RPMI8226 (cell line): ENCODE measurements at places on chromosomes 1 and 21.
A peak's percentile ranks its signal among the peaks of the same experiment; 100 is the strongest.

DNA sequence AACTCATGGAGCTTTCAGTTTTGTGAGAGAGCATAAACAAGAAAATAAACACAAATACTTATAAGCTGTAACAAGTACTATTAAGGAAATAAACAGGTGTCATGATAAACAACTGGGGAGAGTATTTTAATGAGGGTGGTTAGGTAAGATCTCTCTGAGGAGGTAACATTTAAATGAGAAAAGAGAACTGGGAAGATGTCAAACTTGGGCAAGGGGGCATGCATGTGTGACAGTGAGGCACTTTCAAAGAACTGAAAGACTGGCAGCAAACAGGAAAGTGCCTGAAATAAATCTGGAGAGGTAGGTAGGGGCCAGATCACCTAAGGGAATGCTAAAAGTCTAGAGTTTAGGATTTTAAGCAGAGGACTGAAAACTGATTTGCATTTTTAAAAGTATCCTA lies 37.8 kb downstream of the NSL1 start:
- no peak for DNase-seq

DNA sequence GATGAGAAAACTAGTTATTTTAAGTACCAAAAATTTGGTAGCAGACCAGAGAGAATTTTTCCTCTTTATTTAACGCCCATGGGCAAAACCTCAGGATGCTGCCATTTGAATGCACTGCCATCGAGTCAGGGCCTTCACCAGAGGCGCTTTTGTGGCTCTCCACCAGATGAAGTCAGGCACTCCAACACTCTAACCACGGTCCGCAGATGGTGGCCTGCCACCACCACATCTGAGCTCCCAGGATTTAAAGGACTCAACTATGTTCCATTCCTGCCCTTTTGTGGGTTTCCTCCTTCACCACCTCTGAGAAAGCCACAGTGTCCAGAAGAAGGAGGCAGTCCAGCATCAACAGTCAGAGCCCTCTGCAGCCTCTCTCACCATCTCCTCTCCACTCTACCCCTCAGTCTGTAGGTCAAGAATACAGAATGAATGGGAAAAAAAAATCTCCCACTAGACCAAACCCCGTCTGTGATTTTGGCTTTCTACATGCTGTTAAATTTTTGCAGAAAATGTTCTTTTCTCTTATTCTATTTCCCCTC lies 647.4 kb downstream of the USP25 start:
- DNase-seq: no peak

GRCh38 chr1:15949453-15950245 lies 26.3 kb downstream of the ZBTB17 start:
- no peak for DNase-seq

DNA sequence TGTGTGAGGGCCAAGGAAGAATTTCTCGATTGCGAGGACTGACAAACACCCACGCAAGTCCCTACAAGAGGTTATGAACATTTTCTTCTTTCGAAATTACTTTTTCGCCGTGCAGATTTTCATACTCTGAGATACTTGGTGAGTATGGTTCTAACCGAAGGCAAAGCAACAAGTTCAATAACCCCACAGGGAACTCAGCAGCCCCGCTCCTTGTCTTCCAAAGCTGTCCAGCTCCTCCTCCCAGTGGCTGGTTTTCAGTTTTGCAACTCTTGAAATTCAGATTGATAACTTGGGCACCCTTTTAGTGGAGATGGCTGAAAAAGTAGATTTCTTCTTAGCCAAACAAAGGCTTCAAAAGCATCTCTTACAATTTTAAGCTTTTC lies 154.4 kb downstream of the SETD4 start:
- no peak for DNase-seq

- peak; percentile 87 for DNase-seq
These were observed 5.5 kb downstream of the EFNA3 start for GRCh38 chr1:155083865-155084721.

- DNase-seq: no peak
These were observed 1.4 kb upstream of the B4GALT2 start for GRCh38 chr1:43977376-43978263.

- no peak for DNase-seq
These were observed 63.7 kb downstream of the SIM2 start for GRCh38 chr21:36762642-36763041.

DNA sequence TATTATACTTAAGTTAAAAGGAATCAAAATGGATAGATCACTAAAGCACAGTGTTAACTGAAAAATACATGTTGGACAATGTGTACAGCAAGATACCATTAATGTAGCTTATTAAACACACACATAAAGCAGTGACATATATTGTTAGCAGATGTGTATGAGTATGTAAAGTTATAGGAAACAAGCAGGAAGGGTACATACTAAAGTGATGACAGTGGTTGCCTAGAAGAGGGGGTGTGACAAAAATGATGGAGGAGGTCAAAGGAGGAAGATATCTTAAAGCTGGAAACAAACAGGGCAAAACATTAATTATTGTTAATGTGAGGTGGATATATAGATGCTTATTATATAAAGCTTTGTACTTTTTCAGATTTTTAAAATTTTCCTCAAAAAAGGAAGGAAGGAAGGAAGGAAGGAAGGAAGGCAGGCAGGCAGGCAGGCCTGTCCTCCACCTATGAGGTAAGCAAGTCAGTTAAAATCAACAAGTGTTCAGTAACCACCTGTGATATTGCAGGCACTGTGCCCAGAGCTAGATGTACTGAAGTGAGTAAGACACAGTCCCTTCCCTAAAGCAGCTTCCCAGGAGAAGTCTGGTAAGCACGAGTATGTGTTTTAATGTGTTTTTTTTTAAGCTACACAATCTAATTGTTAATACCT lies 252.9 kb upstream of the NR5A2 start:
- no peak for DNase-seq

DNA sequence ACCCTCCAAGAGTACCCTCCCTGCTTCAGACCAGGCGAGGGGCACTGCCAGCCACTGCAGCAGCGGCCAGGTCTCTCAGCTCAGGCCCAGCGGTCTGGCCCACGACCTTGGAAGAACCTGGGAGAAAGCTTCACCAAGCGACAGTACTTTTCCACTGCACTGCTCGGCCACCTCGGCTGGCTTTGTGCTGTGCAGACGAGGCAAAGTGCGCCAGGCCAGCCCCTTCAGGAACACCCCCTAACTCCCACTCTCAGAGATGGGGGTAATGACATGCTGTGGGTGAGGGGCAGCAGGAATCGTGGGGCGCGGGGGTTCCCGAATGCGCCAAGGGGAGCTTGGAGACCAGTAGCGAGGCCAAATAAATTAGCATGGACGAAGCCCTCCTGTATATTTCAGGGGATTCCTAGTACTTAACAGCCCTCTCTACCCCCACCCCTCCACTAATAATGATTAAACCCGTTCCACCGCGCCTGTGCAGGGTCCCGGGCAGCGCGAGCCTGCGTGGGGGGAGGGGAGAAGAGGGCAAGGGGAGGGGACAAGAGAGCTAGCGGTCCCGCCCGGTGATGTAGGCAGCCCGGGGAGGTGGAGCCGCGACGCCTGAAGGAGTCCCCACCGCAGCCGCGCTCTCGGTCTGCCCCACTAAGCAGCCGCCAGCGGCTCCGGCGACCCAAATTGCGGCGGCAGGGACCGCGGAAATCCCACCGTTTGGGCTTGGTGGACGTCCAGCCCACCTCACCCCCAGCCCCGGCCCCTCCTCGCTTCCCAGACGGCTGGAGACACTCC lies at the start of gene FAM43B:
FAM43B (plus strand) TSS at position 629 of the 783 bp plus-strand sequence. CDS start 401 bp downstream, outside the sequence.
- DNase-seq: no peak

DNA sequence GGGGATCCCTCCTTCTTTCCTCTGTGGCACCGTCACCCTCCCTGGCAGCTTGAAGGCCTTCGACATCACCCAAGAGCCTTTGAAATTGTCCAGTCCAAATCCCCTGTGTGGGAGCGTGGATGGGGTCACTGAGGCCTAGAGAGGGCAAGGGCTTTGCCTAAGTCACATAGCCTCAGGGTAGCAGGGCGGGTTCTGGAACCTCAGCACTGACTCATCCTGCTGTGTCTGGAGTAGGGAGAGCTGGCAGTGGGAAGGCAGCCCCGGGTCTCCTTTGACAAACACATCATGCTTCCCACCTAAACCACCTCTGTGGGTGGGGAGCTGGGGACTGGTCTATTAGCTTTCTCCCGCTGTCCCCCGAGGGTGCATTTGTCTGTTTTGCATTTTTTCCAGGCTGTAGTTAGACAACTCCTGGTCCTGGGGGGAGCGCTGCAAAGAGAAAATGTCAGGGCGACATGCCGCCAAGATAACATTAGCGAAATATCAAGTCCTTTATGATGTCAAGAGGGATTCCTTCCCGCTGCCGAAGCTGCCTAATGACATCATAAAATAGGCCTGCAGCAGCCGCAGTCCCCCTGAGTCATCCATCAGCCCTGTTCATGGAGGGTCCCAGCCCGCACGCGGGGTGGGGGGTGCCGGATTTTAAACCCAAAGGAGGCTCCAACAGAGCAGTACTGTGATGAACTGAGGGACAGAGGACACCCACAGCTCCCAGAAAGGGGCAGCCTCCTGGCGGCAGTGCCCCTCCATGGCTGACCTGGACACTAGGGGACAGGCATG lies 77.0 kb upstream of the POU3F1 start:
- no peak for DNase-seq

- DNase-seq: peak; percentile 90
These were observed 11.5 kb upstream of the SLC2A1 start for GRCh38 chr1:42970143-42970542.

DNA sequence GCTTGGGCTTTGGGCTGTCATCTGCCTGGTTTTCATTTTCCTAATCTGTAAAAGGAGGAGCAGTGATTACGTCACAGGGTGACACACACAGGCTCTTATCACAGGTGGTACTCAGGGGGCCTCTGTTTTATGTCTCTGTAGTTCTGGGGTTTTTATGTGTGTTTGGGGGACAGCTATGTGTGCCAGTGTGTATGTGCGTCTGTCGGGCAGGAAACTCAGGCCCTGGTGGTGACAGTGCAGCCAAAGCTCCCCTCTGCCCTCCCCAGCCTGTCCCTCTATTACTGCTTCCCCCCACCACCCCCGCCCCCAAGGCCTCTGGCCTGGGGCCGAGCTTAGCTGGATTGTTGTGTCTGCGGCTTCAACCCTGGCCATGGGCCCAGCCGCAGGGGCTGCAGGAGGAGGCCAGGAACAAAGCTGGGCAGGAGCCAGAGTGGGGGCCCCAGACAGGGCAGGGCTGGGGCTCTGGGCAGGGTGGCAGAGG lies 13.3 kb downstream of the MFAP2 start:
- no peak for DNase-seq

GRCh38 chr1:74748960-74749359 lies 16.0 kb downstream of the TYW3 start:
- DNase-seq: no peak

DNA sequence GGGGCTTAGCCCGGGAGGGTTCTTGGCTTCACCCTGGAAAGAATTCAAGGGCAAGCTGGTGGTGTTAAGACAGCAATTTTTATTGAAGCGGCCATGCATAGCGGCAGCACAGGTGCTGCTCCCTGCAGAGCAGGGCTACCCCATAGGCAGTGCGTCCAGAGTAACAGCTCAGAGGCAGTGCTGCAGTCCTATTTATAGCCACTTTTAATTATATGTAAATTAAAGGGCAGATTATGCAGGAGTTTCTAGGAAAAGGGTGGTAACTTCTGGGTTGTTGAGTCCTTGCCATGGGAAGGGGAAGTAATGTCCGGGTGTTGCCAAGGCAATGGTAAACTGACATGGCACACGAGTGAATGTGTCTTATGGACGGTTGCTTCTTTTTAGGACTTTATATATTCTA lies 57.0 kb downstream of the VPS26C start:
- no peak for DNase-seq

DNA sequence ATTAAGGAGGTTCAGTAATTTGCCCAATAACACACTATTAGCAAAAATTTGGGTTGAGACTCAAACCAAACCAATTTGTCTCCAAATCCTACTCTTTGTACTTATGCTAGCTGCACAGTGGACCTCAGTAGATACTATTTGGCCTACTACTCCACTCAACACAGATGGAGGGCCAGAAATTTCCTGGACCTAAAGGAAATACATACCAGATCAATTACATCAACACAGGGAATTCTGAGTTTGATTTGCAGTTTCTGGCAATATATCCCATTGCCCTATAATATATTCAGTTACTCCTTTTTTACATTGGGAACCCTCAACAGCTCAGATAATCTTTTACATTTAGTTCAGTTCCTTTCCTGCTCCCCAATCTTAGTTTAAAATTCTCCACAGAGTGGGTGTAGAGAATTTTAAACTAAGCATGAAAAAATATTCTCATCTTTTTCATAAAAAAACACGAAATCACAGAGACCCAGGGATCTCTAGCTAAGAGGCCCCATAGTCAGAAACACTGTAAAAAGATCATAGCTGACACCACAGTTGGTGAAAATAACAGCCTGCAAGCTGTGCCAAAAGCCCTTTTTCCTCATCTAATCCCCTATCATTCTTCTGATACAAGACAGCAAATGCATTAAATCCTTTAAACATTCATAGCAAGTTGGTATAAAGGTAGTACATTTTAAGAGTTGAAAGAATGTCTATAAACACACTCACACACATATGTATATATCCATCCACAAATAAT lies 317.7 kb upstream of the ESRRG start:
- no peak for DNase-seq

DNA sequence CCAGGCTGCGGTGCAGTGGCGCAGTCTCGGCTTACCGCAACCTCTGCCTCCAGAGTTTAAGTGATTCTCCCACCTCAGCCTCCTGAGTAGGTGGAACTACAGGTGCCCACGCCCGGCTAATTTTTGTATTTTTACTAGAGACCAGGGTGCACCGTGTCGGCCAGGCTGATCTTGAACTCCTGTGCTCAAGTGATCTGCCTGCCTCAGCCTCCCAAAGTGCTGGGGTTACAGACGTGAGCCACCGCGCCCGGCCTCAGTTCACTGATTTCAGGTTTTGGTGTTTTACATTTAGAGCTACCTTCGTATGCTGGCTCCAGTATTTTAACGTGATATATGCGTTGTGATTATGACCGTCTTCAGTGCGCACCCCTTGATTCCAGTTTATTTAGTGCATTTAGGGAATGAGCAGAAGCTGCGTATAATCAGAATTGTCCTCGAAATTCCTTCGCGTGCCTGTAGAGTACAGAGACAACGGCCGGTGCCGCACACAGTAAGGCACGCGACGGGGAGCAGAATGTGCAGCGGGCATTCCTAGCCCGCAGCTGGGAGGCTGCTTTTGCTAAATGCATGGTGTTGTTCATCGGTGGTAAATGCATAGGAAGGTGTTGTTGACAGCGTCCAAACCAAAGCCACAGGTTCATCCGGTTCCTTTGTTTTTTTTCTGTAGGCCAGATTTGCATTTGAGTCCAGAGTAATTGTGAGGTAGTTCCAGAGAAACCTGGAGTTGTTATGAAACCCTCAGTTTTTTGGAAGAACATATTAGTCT lies 48.9 kb upstream of the DIP2A start:
- DNase-seq: no peak

DNA sequence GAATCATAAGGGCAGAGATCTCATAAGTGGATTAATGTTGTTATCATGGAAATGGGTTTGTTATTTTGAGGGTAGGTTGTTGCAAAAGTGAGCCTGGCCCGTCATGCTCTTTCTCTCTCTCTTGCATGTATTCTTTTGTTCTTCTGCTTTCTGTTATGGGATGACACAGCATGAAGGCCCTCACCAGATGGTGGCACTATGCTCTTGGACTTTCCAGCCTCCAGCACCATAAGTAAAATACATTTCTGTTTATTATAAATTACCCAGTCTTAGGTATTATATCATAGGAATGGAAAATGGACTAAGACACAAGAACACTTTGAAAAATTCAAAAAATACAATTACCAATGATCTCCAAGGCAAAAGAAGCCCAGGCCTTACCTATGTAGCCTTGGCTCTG lies 676.1 kb downstream of the PTPRU start:
- peak; percentile 63 for DNase-seq
